CMK (cell line): ENCODE measurements at places on chromosomes 3 and 15.

GRCh38 chr15:38061856-38062649 lies 127.6 kb downstream of the TMCO5A start:
- no peak for DNase-seq

- no peak for DNase-seq
Observed at GRCh38 chr3:15952543-15953175, 154.9 kb upstream of the ANKRD28 start.

GRCh38 chr15:57726411-57726810 lies 19.9 kb downstream of the POLR2M start:
- DNase-seq: no peak

DNA sequence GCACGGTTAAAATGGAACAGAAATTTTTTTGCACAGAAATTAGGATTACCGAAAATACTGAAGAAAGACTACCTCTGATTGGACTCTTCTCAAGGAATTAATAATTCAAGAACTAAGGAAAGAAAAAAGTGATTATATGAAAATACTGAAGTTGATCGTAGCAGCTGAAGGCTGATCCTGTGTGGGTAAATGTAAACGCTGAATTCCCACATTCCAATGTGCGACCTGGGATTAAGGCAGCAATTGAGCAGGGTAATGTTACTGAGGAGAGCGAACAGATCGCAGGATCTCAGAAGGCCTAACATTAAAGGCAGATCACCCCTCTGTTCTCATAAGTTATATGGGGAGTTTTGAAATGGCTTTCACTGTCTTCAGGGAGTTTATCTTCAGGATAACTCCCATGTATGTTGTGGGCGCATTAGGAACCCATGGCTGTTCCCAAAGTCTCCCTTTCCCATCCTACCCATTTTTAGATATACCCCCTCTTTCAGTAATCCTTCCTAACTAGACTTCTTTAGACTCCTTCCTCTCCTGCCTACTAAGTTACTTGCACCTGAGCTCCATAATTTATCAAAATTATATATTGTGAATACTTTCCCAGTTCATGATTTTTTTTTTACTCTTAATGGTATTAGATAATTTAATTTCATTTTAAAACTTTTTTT lies 1.0 kb upstream of the UBL7 start:
- no peak for DNase-seq

GRCh38 chr15:55742498-55742926 lies 440 bp downstream of the PRTG start:
- DNase-seq: no peak

DNA sequence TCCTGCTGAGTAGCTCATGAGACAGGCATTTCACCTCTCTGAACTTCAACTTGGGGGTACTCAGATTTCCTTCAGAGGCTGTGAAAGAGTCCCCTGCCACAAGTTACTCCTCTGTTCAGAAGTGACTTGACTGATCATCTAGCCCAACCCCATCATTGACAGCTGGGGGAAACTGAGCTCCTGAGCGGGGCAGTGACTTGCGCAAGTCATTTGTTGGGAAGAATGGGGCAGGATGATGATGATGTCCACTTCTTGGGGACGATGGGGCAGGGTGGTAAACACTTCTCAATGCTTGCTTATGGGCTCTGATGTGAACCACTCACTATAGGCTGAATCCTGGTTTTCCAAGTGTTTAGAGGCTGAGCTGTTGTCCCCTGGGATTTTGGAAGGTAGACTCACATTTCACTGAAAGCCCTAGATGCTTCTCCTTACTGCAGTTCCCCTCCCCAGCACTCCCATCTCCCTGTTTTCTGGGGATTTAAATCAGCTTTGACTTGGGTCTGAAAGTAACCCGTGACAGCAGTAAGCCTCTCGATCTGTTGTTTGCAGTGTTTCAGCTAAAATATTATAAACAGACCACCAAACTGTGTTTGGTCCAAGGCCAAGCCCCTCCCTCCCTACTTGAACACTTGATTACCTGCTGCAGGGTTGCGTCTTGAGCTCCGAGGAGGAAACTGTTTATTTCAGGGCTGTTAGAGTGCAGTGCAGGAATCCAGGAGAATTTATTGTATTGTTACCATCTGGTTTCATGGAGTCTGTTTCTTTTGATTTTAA lies 25.1 kb downstream of the SMAD3 start:
- DNase-seq: no peak

- DNase-seq: no peak
Observed at GRCh38 chr3:32037932-32038267, 56.4 kb downstream of the ZNF860 start.

- peak; percentile 65 for DNase-seq
Observed at GRCh38 chr3:40299721-40300335, 9.7 kb upstream of the EIF1B start.

- no peak for DNase-seq
Observed at GRCh38 chr3:85360742-85361387, 402.1 kb downstream of the CADM2 start.

GRCh38 chr15:72127724-72128322 lies 9.6 kb downstream of the SENP8 start:
- no peak for DNase-seq

GRCh38 chr3:26655231-26655630 lies 32.7 kb downstream of the LRRC3B start:
- DNase-seq: no peak

- DNase-seq: no peak
Observed at GRCh38 chr15:66981771-66982170, 83.6 kb upstream of the SMAD3 start.

DNA sequence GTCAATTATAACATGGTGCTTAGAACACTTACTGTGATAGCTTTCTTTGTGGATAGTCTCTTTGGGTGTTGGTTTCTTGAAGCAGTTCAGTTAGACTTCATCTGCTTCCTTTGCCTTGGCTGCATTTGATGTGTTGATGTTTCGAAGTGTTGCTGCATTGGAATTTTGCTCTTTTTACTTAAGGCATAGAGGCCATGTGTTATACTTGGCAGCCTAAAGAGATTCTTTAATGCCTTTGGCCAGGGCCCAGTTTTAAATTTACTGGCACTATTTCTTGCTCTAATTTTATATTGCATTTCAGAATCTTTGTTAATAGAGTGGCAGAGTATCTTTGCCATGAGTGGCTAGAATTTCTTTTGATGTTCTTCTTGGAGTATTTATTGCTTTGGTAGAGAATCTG lies 21.2 kb downstream of the NR1D2 start:
- no peak for DNase-seq

DNA sequence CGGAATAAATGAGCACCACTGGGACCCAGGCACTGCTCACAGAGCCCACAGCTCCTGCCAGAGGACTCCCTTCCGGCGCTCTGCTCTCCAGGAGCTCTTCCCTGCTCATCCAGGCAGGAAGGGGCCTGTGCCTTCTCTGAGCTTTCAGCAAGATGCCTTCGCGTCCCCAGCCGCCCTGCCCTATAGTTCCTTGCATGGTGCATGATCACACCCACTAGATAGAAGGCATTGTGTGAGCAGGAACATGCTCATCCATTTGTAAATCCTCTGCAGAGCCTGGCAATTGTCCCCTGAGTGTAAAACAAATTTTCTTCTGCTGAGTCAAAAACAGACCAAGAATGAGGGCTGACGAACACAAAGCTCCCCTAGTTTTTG lies 181.6 kb downstream of the MEGF11 start:
- DNase-seq: no peak

DNA sequence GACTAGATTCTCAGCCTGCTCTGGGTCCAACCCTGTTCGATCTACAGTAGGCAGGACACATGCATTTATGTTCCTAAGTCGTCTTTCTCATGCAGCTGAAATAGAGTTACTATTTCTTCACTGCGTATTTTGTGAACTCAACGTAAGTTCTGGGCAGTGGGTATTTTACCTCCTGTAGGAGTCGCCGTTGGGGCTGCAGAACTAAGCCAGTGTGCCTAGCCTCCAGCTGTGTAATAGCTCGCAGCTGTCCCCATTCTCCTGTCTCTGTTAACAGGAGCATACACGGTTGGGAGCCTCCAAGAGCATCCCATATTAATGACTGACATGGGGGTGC lies 58.4 kb upstream of the HRH1 start:
- no peak for DNase-seq

- DNase-seq: no peak
Observed at GRCh38 chr3:136818191-136818768, 646 bp upstream of the SLC35G2 start.

- DNase-seq: no peak
Observed at GRCh38 chr15:56653107-56653506, 80.2 kb downstream of the ZNF280D start.

DNA sequence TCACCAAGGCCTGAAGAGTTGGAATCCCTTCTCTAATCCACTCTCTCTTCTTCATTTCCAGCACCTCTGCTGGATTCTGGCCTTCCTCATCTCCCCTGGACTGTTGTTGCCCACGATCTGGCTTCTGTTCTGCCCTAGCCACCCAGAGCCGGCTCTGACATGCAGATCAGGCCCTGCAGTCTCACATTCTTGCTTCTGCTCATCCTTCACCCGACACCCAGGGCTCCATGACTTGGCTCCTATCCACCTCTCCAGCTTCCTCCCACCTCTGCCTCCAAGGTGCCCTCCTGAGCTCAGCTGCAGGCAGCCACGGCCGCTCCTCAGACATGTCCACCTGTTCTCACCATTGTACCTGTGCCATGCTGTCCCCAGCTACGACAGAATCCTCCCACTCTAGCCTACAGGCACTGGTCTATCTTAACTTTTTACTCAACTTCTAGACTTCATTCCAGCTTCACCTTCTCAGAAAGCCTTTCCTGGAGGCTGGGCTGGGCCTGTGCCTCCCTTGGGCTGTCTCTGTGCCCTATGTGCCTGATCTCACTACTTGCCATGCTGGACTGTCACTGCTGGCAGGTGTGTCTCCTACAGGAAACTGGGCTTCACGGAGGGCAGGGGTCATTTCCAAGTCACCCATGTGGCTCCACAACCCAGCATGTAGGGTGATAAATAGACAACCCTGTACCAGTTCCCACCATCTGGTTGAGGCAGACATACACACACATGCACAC lies 16.0 kb upstream of the TBC1D21 start:
- DNase-seq: no peak

GRCh38 chr3:45020534-45020933 lies 5.6 kb upstream of the CLEC3B start:
- DNase-seq: no peak

DNA sequence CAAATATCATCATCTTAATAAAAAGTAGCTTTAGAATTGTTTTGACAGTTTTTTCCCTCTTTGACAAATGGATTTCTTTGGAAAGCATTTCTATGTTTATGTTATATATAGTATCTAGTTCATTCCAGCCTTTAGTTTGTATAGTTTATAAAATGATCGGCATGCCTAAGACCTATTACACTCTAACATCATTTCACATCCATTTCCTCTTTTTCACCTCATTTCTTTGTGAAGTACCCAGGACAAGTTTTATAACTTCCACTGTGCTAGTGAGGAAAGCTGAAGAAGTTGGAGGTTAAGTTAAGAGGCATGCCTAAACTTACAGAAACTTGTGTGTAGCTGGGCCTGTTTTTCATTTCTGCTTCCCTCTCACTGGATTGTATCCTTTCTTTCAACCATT lies 178.4 kb downstream of the TP63 start:
- no peak for DNase-seq

DNA sequence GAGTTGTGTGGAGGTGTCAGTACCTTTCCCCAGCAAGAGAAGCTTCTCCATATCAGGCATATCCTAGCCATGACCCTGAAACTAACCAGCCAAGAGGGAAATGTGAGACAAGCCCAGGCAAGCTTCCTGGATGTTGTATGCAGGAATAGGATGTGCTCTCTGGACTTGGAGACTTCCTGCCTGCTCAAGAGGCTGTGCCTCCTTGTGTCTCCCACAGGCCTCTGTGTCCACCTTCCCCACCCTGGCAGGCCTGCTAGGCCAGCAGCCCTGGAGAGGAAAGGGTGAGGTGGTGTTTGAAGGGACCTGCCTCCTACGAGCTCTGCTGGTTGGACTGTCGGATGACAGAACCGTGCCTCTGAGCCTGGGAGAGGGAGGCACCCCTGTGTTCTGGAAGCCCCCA lies 2.1 kb upstream of the DYNLT2B start:
- no peak for DNase-seq

GRCh38 chr15:93432474-93432873 lies 343.5 kb upstream of the RGMA start:
- DNase-seq: no peak

- no peak for DNase-seq
Observed at GRCh38 chr15:67193223-67193990, 61.1 kb downstream of the AAGAB start.

DNA sequence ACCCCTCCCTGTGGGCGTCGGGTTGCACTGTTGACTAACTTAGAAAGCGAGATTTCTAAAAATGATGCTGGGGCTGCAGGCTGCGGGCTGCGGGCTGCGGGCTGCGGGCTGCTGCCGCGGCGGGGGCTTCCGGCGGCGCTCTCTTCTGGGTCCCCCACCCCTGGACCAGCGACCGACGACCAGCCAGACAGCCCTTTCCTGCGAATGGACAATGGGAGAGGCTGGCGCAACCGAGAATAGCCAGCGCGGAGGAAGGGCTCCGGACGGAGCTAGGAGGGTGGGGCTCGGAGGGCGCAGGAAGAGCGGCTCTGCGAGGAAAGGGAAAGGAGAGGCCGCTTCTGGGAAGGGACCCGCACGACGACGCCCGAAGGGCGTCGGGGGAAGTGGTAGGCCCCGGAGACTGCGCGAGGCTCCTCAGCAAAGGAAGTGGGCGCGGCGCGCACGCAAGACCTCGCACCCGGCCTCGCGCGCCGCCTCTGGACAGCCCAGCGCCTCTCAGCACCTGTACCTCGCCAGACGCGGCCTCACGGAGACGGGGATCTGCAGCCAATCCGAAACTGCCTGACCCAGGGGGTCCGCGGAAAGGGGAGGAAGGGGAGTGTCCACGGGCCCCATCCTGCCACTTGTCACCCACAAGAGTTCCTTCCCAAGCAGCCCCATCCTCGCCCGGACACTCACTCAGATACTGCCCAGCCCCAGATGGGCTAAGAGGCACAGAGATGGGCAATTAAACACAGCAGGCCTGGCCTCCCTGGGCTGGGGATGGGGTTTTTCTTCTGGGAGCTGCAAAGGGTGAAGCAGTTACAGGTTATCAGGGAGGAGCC lies 70.7 kb downstream of the SLC12A8 start:
- peak; percentile 57 for DNase-seq

- DNase-seq: no peak
Observed at GRCh38 chr3:195758721-195759353, 38.1 kb downstream of the MUC20 start.
